ENCODE measurements at places on chromosomes 4 and X. TPM values are rescaled to one million over a fixed set of nuclear protein-coding genes. Genes with fewer than 3 reads are reported as not detected.

The BDH2 gene
- 60.2 TPM for total RNA-seq

The RAB9B gene
- 0.32 TPM for total RNA-seq

The CFAP99 gene
- total RNA-seq, result not detected

The TNMD gene
- total RNA-seq, result not detected

The CPZ gene
- total RNA-seq, result under 0.01 TPM

The HAND2 gene
- total RNA-seq, result 0.46 TPM

The WDR17 gene
- total RNA-seq, result 0.15 TPM

The RNF150 gene
- 0.46 TPM for total RNA-seq

The PLRG1 gene
- total RNA-seq, result 117 TPM

The SPANXB1 gene
- not detected for total RNA-seq

The FAT1 gene
- total RNA-seq, result 14.9 TPM

The RUFY3 gene
- 44.4 TPM for total RNA-seq

The CABS1 gene
- total RNA-seq, result not detected

The XKRX gene
- under 0.01 TPM for total RNA-seq

The SSX3 gene
- not detected for total RNA-seq

The INTS6L gene
- total RNA-seq, result 2.9 TPM

The RS1 gene
- total RNA-seq, result not detected

The CSN3 gene
- not detected for total RNA-seq

The RBM46 gene
- total RNA-seq, result not detected

The IRF2 gene
- total RNA-seq, result 28.9 TPM

The SLC25A4 gene
- total RNA-seq, result 9.1 TPM

The FAM47B gene
- not detected for total RNA-seq

The MAGEA11 gene
- total RNA-seq, result not detected

The NPY1R gene
- 0.15 TPM for total RNA-seq

The TDO2 gene
- total RNA-seq, result not detected

The GLUD2 gene
- 1.9 TPM for total RNA-seq

The GRK4 gene
- total RNA-seq, result 3.2 TPM

The ESX1 gene
- not detected for total RNA-seq

The ANXA3 gene
- total RNA-seq, result 139 TPM

The PCSK1N gene
- not detected for total RNA-seq

The SRPK3 gene
- total RNA-seq, result not detected

The PAGE3 gene
- total RNA-seq, result not detected

The FHL1 gene
- 28.0 TPM for total RNA-seq

The GSX2 gene
- not detected for total RNA-seq

The LPAR4 gene
- total RNA-seq, result 0.97 TPM

The SHISA3 gene
- 27.9 TPM for total RNA-seq

The ODAPH gene
- not detected for total RNA-seq

The MMRN1 gene
- total RNA-seq, result 818 TPM

The TRAM1L1 gene
- 2.4 TPM for total RNA-seq

The ERCC6L gene
- 4.2 TPM for total RNA-seq

The TBX22 gene
- total RNA-seq, result not detected

The CT45A10 gene
- not detected for total RNA-seq

The GUCY1B1 gene
- total RNA-seq, result 12.7 TPM

The USP17L27 gene
- not detected for total RNA-seq

The PPP2R2C gene
- total RNA-seq, result not detected

The SULT1B1 gene
- total RNA-seq, result 59.4 TPM

The TMEM156 gene
- 0.61 TPM for total RNA-seq

The POU3F4 gene
- total RNA-seq, result not detected

The MAGEB4 gene
- total RNA-seq, result not detected

The CPLX1 gene
- total RNA-seq, result not detected

Data from epithelial cell of umbilical artery (primary cell).